Cerebellar cortex (tissue), 1 donor: ENCODE measurements at places on chromosomes 7 and 10.
A peak's percentile ranks its signal among the peaks of the same experiment; 100 is the strongest.

- DNase-seq: no peak
Measured at GRCh38 chr10:23315966-23316365, 28.6 kb downstream of the C10orf67 start.

DNA sequence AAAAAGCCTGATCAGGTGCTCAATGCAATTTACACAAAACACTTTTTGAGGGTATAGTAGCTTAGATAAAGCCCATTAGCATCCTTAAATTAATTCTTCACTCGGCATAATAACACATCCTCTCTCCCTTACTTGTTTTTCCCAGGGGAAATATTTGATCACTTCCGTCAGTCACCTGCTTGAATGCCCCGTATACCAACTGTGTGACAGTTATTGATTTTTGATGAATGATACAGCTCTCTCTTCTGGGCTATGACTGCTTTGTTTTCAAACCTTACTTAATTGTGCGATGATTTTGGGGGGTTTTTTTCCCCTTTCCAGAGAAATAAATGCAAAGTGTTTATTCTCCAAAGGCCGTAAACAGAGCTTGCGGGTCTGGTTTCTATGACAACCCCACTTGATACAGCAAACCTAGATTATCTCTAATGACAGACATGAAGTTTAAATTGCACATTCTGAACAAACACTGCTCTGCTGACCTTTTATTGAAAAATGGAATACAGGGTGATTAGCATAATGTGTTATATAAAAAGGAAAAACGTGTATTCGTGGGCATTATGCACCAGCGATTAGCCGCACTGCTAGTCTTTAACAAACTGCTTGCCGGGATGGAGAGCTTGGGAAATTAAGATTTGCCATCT is 78.4 kb upstream of the NANOS1 start:
- no peak for DNase-seq

DNA sequence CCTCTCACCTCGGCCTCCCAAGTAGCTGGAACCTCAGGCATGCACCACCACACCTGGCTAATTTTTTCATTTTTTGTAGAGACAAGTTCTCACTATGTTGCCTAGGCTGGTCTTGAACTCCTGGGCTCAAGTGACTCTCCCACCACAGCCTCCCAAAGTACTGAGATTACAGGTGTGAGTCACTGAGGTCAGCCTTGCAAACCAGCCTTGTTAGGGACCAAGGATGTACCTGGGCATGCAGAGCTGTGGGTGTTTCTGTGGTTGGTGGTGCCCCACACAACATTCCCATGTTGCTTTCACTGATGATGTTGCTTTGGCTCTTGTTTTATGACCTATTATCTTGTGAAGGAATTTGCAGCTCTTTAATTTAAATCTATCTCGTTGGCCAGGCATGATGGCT is 54.8 kb downstream of the OTUD1 start:
- DNase-seq: no peak

DNA sequence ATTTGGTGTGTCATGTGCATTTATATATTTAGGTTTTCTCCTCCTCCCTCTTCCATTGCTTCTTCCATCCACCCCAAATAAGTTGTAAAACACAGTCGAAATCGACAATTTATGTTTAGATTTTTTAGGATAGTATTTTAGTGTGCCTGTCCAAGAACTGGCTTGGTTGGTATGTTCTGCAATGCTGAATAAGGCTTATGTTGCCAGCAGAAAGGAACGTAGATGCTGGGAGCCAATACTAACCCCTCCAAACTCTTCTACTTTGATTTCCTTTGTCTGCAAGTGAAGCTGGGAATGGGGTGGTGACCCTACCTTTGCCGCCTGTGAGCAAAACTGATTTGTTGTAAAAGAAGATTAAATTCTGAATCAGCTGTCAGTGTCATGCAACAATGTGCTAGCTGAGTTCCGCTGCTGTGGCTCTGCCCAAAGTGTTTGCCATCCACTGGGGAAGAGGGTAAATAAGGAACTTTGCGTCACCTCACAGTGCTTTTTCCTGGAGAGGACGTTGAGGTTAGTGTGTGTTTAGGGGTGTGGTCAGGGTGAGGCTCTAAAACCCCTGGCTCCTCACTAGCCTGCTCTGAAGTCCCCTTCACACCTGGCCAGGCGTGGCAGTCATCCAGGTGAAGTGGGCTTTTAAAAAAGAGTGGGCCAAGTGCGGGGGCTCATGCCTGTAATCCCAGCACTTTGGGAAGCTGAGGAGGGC is 44.4 kb downstream of the TACC2 start:
- no peak for DNase-seq

GRCh38 chr10:132888898-132889490 is 53.4 kb downstream of the CFAP46 start:
- DNase-seq: no peak

GRCh38 chr7:47654672-47655298 is 72.9 kb upstream of the TNS3 start:
- no peak for DNase-seq

GRCh38 chr7:33539198-33539597 is 366.1 kb upstream of the BMPER start:
- no peak for DNase-seq

GRCh38 chr10:29407280-29407858 is 118.5 kb downstream of the LYZL1 start:
- DNase-seq: no peak

DNA sequence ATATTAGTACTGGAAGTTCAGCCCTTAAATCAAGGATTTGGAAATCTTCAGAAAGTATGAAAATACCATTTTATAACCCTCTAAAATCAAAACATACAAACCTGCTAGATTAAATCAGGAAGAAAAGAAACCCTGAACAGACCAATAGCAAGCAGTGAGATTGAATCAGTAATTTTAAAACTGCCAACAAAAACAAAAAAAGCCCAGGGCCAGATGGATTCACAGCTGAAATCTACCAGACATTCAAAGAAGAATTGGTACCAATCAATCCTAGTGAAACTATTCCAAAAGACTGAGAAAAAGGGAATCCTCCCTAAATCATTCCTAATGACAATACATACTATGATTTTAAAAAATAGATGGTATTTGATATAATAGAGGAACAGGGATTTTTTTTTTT is 70.1 kb downstream of the MCU start:
- peak; percentile 68 for DNase-seq

DNA sequence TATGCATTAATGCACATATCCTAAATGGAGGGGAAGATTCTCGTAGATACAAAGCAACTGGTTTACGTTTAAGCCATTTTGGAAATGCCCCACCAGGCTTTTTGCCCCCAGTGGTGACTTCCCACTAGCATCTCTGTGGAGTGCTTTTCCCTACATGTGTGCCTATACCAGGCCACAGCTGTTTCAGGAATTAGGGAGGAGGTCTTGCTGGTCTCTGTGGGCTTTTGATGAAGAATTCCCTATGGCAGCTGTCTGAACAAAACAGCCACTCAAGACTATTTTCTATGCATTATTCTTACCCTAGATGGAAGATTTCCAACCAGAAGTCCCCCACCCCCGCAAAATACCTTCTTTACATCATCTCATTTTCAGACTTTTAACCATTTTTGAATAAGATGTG is 52.0 kb upstream of the NMT2 start:
- no peak for DNase-seq

DNA sequence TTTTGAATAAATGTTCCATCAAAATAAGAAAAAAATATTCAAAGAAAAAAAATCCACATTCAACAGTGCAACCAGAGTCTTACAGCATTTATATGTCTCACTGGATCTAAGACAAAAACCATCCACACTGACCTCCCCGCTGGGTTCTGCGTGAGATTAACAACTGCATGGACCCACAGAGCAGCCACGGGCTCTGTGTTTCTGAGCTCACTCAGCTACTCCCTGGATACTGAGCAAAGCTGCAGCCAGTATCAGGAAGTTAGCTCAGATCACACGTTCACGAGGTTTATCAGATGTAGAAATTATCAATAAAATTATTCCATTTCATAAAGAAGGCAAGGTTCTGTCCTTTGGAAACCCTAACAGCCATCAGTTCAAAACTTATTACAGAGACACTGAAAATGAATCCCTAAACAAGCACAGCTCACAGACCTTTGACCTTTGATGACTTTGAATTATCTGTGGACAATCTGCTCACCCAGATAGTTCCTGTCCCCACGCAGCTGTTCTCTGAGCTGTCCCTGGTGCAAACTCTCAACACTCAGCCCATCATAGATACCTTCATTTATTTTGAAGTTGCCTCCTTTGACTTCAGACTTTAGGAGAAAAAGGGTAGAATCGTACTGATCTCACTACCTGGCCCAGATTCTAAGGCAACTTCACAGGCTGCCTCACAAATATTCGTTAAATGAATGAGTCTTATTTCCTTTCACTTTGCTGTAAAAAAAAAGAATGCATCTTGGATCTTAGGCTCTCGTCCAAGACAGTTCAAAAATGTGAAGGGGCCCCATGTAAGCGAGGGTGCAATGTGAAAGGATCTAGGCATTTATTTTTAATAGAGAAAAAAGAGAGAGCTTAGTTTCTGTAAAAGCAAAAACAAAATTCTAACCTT is 67.7 kb upstream of the SVIL start:
- no peak for DNase-seq

- DNase-seq: no peak
Measured at GRCh38 chr7:2480070-2480408, 3.8 kb upstream of the GRIFIN start.

DNA sequence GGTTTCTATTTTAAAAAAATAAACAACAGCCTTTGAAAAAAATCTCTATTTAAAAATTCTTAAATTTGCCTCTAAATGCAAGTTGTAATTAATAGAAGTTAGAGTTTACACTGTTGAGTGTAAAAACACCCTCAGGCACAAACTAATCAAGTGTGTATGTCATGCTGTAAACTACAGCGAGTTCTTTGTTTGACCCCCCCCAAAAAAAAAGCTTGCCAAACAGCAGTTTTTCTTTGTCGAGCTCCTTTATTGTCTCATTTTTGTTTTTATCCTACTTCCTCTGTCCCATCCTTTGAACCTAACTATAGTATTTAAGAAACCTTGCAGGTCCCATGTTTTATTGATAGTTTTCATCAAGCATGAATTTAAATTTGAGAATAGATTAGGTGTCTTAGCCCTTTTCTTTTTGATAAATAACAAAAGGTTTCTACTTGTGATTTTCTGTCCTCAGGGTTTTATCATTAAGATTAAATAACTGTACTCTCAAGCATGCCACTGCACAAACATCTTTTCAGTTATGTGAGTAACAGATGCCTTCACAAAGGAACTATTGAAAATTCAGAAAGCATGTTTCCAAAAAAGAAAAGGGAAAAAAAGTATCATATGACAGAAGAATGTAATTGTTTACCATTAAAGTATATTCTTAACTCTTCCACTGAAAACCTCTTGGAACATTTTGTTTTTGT is 176.0 kb downstream of the ARID5B start:
- DNase-seq: no peak
